ENCODE measurements at places on chromosomes 6 and 20. TPM values are rescaled to one million over a fixed set of nuclear protein-coding genes. Genes with fewer than 3 reads are reported as not detected.

- no peak for DNase-seq
These were observed 115.5 kb upstream of the DUSP22 start for GRCh38 chr6:176766-177165.

GRCh38 chr6:127207591-127208120, 59.0 kb upstream of the RNF146 start:
- DNase-seq = no peak

DNA sequence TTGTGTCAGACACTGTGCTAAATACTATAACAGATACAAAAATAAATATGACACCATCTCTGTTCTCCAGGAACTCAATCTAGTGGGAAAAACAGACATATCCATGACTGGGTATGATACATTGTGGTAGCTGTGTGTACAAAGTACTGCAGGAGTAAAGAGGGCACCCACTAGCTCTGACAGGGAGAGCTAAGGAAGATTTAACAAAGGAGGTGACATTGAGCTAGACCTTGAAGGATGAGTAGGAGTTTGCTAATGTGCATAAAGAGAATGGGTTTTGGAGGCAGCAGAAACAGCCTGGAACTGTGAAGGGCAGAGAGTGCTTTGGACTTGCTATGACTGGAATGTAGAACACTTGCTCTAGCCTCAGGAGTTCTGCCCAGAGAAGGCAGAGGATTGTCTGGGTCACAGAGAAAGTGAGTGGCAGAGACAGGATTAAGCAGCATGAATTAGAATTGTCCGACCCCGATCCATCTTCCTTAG, 14.4 kb downstream of the MMP24 start:
- no peak for DNase-seq

- no peak for DNase-seq
These were observed 692.1 kb downstream of the HTR1B start for GRCh38 chr6:76771059-76771634.

DNA sequence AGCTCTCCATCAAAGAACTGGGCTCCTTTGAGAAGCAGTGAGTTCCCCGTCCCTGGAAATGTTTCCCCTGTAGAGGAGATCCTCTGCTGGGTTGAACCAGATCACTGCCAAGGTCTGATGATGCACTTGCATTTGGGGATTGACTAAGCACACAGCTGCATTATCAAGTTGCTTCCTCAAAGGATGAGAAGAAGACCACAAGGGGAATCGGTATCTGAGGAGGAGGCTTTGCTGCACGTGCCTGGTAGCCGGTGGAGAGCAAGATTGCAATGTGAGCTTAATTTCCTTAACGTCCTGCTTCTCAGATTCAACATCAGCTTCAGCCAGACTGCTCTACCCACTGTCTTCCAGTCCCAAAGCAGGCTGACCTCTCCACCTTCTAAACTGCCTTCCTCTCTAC, 128.8 kb upstream of the STMND1 start:
- no peak for DNase-seq

- no peak for DNase-seq
These were observed 11.2 kb downstream of the PPP1R14C start for GRCh38 chr6:150153905-150154492.

DNA sequence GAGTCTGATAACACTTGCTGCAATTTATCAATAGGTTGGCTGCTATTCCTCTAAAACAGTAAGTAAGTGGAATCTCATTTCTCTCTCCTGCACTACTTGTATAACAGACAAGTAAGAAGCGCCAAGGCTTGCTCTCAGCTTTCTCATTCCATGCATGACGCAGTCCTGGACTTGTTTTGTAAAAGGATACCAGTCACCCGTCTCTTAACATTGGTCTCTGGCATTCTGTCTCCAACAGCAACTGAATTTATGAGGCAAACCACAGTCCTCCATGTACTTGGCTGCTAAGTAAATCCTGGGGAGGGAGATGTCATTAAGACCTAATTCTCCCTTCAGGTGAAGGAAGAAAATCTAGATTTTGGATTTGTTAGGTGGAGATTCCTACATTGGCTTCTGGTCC, 115.4 kb downstream of the OPN5 start:
- DNase-seq = peak; percentile 44

DNA sequence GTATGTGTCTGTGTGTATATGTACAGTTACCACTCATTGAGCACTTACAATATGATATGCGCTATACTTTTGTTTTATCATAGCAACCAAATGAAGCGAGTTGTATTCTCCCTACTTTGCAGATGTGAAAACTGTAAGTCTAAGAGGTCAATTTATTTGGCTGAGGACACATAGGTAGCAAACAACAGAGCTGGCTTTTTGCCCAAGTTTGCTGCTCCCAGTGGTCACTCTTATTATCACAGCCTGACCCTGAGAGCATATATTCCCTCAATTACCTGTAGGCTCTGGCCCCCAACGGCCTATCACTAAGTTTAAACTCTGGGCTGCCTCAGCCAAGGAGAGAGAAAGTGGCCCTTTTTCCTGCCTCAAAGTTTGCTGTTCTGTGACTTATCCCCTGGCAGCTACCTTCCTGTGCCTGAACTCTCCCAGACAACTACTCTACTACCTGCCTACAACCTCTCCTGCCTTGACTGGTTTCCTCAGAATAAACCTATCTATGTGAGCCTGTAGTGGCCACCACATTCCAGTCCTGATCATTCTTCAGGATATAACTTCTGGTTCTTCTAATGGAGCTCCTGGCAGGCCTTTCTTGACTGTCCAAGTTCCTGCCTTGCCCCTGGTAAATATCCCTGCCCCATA, 221.8 kb downstream of the FRK start:
- DNase-seq = peak; percentile 10

The MYL9 gene
- 195 TPM for total RNA-seq

The EFCAB8 gene
- 0.32 TPM for total RNA-seq

The PACSIN1 gene
- total RNA-seq = under 0.01 TPM

The PHIP gene
- 16.4 TPM for total RNA-seq
